ENCODE measurements at places on chromosomes 6 and 20.
A peak's percentile ranks its signal among the peaks of the same experiment; 100 is the strongest.

DNA sequence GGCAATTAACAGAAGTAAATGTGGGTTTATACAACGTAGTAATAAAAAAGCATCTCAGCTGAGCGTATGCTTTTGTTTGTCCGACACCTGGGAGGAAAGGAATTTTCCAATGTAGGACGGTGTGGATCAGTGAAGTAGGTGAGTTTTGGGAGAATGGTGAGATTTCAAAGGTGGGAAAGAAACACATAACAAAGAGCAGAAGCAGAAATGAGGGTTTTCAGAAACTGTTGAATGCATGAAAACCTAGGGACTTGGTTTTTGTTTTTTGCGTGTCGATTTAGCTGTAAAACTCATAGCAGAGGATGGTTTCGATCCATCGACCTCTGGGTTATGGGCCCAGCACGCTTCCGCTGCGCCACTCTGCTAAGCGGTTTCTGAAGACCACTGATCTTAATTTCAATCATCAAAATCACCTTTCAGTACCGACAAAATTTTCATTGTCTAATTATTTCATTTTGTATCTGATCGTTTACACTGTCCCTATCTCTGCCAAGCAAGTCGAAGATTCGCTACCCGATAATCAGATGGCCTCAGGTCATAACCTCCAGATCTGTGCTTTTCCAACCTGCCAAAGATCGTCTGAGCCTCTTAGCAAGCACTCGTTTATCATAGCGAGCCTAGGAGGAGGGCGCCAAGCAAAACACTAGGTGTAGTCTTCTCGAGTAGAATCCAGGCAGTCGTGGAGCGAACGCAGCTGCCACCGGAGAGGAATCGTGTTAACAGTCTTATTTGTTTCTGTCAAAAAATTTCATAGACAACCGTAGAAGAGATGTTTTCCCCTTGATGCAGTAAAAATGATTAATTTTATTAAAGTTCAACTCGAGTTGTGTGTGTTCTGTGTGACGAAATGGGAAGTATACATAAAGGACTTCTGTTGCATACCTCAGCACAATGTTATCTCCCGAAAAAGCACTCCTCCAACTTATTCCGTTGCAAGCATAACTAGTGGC lies 20.9 kb upstream of the POM121L2 start:
- DNase-seq, result peak; percentile 14

DNA sequence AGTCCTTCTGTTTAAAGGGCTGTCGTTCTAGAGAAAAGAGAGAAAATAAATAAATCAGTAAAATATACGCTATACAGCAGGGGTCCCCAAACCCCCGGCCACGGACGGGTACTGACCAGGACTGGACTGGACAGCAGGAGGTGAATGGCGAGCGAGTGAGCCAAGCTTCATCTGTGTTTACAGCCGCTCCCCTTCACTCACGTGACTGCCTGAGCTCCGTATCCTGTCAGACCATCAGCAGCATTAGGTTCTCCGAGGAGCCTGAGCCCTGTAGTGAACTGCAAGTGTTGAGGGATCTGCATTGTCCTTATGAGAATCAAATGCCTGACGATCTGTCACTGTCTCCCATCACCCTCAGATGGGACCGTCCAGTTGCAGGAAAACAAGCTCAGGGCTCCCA lies 76.5 kb downstream of the ZNF217 start:
- no peak for DNase-seq

GRCh38 chr20:47524015-47524784 lies 22.5 kb downstream of the NCOA3 start:
- no peak for DNase-seq

DNA sequence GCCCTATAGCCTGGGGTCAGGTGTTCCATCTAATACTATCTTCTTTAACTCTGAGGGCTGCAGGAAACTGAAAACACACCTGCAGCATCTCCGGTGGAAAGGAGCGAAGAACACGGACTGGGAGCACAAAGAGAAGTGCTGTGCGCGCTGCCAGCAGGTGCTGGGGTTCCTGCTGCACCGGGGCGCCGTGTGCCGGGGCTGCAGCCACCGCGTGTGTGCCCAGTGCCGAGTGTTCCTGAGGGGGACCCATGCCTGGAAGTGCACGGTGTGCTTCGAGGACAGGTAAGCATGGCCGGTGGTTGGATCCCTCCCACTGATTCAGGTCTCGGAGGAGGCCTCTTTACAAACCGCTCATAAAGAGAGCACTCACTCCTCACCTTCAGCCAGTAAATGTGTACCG lies 15.5 kb downstream of the SYTL3 start:
- no peak for DNase-seq

DNA sequence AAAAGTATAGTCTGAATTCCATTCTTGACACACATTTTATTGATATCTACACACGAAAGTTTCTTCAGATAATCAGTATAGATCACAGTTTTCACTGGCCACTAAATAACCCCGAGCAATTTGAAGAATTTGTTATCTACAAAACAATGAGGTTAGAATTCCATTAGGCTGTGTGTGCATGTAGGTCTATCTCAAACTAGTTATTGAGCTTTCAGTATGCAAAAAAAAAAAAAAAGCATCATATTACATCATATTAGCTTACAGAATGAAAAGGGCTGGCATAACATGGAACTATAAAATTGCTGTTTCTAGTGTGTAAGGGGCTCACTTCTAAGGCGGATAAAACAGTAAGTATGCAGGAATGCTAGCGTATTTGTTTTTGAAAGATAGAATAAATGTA lies 59.5 kb upstream of the ADGRG6 start:
- DNase-seq, result no peak

- DNase-seq, result no peak
Measured at GRCh38 chr6:104995989-104996617, 39.2 kb downstream of the LIN28B start.

DNA sequence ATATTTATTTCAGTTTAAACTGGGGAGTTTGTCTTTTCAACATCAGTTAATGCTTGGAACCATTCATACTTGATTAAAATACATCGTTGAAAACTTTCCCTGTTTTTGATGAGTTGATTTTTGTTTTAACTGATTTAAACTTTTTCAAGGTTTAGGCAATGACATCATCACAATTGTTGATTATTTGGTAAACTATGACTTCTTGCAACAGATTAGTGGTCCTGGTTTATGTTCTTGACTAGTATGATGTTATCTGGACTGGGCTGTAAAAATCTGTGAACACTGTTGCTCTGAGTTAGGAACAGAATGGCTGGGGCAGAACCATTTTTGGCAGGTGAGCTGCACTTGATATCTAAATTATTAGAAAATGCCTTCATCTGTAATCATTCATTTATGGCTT lies at the start of gene ZC2HC1B:
Gene ZC2HC1B (plus strand): TSS at position 241 of the 400 bp plus-strand sequence. CDS start 66 bp downstream, at position 307.
- no peak for DNase-seq

DNA sequence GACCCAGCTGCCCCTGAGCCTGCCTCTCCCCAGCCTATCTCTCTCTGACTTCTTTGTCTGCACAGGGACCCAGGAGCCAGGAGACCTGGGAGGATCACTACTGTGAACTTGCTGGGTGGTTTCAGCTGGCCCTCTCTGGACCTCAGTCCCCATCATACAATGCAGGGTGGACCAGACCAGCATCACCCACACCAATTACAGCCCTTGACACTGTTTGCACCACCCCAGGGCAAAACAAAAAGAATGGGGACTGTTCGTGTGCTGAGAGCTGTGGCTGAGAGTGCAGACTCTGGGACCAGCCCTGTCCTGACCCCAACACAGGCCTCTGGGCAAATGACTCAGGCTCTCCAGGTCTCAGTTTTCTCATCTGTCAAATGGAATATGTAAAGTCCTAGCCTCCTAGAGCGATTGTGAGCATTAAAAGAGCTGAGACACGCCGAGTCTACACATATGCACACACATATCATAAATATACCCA lies 25.4 kb downstream of the PTGIS start:
- no peak for DNase-seq

DNA sequence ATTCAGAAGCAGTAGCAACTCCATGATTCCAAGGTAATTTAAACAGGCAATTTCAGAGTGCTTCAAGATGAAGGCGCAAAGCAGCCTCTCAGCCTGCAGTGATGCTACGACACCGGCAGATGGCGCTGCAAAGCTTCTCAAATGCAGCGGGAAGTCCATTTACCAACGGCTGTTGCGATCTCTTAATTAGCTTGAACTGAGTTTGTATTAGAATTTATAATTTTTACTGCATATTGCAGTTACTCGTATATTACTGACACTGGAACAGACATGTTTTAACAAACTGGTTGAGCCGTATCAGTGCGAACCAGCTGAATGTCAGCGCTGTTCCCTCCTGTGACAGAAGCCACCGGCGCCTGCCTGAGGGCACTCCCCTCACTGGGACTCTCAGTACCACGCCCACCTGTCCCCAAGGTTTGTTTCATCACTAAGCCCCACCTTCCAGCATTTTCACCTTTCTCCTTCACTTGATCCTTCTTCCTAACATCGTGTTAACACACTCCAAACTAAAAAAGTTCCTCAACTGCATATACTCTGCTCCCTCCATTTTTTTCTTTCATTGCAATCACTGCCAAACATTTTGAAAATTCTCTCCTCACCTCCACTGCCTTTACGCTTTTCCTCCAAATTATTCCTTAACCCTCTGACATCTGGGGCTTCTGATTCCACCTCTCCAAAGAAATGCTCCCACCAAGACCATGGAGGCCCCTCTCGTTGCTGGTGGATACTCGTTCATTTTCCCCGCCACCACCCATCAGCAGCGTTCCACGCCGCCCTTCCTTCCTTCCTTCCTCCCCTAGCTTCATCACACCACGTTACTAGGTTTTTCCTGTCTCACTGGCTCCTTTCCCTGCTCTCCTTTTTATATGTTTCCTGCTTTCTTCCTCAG lies 14.5 kb downstream of the GNL1 start:
- peak; percentile 51 for DNase-seq

- peak; percentile 4 for DNase-seq
Measured at GRCh38 chr20:44643596-44644229, 7.8 kb downstream of the ADA start.

GRCh38 chr6:53735896-53736295 lies 58.9 kb upstream of the LRRC1 start:
- DNase-seq, result no peak

- DNase-seq, result no peak
Measured at GRCh38 chr20:59949911-59950310, 8.3 kb upstream of the CDH26 start.

DNA sequence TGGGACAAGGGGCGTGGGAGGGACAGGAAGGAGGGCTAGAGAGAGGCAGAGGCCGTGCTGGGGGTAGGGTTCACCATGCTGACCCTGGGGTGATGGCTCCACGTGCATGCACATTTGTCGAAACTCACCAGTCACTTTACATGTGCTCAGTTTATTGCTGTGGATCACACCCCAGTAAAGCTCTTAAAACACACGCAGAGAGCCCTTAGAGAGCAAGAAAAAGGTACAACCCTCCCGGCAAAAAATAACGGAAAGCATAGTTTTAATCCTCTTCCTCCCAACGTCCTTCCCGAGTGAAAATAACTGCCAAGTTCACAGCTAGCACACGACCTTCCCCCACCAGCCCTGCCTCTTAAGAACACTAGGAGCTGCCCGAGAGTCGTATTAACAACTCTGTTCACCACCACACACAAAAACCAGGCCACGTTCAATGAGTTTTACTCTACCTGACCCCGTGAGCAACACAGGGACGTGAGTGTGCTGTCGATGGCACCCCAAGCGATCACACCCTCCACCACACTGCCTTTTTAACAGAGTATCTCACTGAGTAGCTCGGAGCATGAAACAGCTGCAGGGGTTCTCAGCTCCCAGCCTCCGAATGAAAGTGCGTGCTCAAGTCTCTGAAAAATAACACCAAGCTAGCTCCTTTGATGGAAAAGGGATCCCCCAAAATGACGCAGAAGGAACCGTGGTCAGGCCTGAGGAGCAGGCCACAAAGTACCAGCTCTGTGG lies 39.7 kb downstream of the TAF4 start:
- DNase-seq, result no peak

GRCh38 chr20:37438464-37439222 lies 82.4 kb upstream of the NNAT start:
- DNase-seq, result no peak

- DNase-seq, result no peak
Measured at GRCh38 chr6:110482774-110483400, 6.5 kb upstream of the SLC22A16 start.

GRCh38 chr6:150231525-150231850 lies 88.6 kb downstream of the PPP1R14C start:
- DNase-seq, result no peak

GRCh38 chr20:62792182-62792939 lies 3.9 kb upstream of the MRGBP start:
- DNase-seq, result no peak

- no peak for DNase-seq
Measured at GRCh38 chr20:15619341-15619740, 953.9 kb downstream of the KIF16B start.

DNA sequence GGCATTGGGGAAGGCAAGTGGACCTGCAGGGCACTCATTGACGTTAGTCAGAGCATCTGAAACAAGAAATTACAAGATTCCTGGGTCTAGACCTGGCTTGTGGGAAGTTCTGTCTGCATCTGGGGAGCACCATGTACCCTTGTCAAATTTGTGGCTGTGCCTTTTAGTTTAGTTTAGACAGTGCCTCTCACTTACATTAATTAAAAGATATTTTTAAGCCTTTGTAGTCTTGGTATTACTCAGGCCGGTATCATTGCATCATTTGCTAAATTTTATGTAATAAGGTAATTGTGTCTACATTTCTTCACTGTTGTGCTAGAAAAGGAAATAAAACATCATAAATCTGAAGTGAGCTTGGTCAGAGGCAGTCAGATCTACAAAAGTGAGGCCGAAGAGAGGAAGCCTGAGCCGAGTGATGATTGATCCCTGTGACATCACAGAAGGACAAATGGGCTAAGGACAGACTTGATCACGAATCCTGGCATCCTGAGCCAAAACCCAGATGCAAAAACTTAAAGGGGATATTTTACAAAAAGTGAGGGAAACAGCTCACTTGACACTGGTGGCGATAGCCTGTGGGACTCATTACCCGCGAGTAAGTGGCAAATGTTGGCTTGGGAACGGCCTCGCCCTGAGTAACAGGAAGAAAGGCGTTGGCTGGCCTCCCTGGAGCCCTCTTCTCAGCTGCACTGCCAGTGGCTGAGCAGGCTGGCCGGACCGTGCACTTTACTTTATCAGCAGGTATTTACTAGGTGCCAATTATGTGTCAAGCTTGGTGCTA lies 106.5 kb downstream of the TCP11 start:
- no peak for DNase-seq

GRCh38 chr6:91659891-91660290 lies 1073.0 kb upstream of the MAP3K7 start:
- DNase-seq, result no peak

- DNase-seq, result no peak
Measured at GRCh38 chr6:29995340-29995777, 53.0 kb downstream of the HLA-A start.
